ENCODE measurements at places on chromosomes 3 and 15. TPM values are rescaled to one million over a fixed set of nuclear protein-coding genes. Genes with fewer than 3 reads are reported as not detected.

DNA sequence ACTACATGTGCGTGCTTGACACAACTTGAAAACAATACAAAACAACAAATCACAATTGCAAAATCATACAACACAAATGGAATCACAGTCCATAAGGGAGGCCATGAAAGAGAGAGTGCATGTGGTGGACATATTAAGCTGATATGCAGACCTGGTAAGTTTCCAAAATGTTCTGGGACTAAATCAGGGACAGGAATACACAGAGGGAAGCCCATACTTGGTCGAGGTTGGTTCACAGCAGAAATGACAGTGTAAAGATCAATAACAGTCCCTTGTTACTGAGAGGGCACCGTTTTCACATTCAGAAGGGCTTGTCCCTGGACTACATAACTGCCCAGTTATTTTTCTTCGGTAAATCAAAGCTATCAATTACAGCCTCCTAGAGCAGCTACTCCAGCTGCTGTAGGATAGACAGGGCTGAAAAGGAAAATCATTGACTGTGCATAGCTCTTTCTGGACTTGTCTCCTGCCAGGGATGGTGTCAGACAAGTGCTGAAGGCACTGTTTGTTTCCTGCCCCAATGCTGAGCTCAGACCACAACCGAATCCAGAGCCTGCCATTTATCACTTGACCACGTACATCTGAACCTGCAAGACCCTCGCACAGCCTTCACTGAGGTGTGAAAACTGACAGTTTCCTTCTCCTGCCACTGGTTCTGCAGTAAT, 79.5 kb upstream of the KCNMB2 start:
- no peak for DNase-seq

- no peak for DNase-seq
These were observed at the start of gene AADAC for GRCh38 chr3:151813799-151814198. Gene AADAC, plus strand, starts transcription at chr3:151814116. Its CDS starts 47 bp downstream, at chr3:151814163.

GRCh38 chr3:123595396-123596180, 10.7 kb upstream of the HACD2 start:
- no peak for DNase-seq

- no peak for DNase-seq
These were observed 871 bp downstream of the MAP1A start for GRCh38 chr15:43518197-43518761.

DNA sequence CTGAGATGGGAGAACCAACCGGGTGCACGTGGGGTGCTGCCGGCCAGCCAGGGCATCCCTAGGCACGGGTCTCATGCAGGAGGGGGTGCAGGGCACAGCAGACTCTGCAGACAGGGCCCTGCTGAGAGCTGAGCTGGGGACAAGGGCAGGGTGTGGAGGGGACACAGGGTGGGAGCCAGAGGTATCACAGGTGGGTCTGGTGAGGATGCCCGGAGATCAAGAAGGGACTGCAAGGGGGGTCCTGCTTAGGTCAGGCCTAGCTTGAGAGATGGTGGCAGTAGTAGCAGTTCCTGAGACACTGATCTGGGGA, 39.5 kb upstream of the PRR23E start:
- DNase-seq, result no peak

DNA sequence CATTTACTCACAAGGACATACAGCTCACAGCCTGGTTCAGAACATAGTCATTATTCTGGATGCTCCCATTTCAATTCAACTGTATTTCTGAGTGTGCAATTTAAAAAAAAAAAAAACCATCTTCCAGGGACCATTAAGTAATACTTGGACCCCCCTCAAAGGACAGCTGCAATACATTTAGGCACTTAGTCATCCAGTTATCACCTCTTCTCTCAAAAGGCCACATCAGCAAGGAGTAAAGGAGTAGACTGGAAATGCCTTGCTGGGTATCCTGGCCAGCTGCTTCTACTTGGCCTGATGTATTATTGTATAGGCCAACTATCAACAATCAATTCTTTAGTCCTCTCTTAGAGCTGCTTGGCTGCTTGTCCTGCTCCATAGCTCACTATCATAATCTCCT, 211.4 kb upstream of the SETMAR start:
- no peak for DNase-seq

DNA sequence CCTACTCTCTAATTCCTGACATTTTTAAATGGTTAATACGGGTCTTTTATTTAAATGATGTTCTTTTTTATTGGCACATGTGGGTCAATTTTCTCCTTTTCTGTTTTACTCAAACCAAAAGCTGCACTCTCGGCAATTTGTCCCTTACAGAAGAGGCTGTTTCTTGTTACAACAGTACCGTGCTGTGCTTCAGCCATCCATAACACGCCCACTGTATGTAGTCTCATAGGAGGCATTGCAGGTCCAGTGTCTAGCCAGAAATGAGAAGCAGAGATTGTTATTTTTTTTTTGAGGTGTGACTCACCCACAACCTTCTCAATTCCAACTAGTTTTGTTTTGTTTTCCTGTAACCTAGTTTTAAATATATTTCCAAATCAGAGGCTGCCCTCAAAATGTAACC, 164.6 kb downstream of the GMNC start:
- DNase-seq, result peak; percentile 34

- DNase-seq, result no peak
These were observed 184.7 kb upstream of the TTC14 start for GRCh38 chr3:180417241-180417640.

DNA sequence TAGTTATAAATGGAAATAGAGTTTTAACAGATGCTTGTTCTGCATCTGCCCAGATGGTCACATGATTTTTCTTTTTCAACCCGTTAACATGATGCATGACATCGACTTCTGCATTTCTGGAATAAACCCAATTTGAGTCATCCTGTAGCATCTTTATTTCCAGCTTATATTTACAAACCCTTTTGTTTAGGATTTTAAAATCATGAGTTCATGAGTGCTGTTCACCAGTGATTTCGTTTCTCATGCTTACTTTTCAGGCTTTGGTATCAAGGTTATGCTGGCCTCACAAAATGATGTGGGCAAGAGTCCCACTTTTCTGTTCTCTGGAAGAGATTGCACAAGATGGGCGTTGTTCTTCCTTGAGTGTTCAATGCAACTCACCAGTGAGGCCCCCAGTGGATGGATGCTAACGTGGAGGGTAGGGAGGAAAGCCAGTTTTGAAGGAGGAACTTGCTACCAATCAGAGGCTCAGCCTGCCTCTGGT, 5.2 kb downstream of the HRH1 start:
- DNase-seq, result no peak

DNA sequence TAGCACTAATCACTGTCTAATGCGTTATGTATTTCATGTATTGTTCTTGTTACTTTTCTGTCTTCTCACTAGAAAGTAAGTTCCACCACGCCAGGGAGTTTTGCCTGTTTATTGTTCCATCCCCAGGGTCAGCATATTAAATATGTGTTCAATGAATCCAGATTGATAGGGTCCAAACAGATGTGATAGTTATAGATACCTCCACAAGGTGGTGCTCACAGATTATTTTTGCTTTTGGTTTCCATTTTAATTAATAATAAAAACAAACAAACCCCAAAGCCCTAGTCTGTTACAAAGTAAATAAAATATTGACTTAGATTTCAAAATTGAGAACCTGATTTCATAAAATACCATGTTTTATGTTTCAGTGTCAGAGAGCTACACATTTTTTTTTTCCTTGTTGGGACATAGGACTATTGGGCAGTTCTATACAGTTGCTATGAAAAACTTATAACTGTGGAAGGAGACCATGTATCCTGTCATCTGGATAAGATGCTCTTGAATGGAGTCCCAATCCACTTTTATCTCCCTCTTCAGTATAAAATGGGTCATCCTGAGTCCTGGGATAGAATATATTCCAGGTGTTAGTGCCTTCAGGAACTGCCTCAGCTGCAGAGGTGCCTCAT, 12.4 kb downstream of the OTOL1 start:
- DNase-seq, result peak; percentile 52

RASL12 gene
- total RNA-seq, result not detected

MTHFS gene
- 76.4 TPM for total RNA-seq

AMT gene
- not detected for total RNA-seq

GABRB3 gene
- 22.2 TPM for total RNA-seq
